Neural progenitor cell (in vitro differentiated cells): ENCODE measurements at places on chromosomes 2 and 18.

GRCh38 chr2:149816756-149817551 is 229.4 kb upstream of the MMADHC start:
- no peak for DNase-seq

- peak; percentile 41 for DNase-seq
Observed at GRCh38 chr18:9839853-9840252, 45.9 kb upstream of the TXNDC2 start.

DNA sequence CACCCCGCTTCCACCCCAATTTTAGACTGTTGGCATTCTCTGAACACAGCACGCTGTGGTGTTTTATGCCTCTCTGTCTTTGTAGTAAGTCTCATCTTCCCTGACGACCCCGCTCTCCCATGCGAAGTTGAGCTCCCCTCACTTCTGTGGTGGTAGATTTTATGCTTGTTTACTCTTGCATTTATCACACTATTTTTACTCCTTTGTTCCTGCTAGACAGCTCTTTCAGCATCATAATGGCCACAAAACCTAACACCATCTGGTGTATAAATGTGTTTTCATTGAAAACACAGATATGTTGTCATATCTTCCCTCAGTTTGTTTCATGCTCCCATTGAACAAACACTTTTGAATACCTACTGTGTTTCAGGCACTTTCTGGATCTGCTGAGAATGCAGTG is 57.1 kb downstream of the PKP4 start:
- no peak for DNase-seq

DNA sequence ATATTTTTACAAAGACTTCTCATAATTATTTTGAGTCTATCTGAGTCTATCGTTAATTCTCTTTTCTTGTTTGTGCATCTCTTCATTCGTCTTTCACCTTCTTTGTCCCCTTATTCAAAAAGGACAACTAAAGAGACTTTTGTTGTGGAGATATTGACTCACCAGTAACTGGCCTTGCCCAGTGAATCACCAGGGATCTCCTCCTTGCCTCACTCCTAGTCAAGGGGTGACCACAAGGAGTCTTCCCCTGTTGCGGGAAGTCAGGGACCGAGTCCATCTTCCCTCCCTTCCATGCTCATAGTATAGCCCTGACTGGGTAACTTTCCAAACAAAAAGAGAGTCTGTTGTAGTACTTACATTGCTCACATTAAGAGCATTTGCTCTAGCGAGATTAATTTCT is 158.9 kb downstream of the NEB start:
- DNase-seq: no peak

DNA sequence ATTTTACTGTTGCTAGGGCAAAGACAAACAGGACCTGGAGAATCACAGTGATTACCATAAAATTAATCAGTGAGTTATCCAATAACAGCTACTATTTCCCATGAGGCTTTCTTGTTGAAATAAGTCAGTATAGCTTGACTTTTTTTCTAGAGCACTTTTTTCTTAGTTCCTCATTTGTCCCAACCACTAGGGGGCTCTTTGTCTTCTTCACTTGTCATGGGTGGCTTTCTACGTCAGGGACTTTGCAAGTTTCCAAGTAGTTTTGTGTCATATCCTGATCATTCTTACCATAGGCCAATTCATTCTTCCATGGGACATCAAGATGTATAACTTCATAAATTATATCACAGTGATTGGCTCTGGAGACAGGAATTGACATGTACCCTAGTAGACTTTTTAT is 1019.6 kb upstream of the PIK3C3 start:
- peak; percentile 57 for DNase-seq

GRCh38 chr2:188620916-188621315 is 329.2 kb downstream of the GULP1 start:
- no peak for DNase-seq

DNA sequence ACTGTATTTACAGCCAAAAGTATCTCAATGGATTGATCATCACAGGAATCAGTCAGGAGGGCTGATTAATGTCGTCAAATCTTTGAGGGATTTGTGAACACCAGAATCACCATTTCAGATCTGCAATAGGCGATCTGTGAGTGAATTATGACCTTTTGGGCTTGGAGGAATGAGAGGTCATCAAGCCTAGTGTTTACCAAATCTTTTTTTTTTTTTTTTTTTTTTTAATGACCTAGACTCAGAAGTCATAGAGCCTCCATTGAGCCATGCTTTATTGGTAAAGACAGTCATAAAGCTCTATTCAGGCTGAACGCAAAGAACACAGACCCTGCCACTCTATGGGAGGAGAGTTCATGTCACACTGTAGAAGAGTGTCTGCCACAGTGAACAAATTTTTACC is 97.7 kb downstream of the SOCS6 start:
- DNase-seq: no peak

- peak; percentile 63 for DNase-seq
Observed at GRCh38 chr2:111118481-111118980, 2.2 kb upstream of the BCL2L11 start.

DNA sequence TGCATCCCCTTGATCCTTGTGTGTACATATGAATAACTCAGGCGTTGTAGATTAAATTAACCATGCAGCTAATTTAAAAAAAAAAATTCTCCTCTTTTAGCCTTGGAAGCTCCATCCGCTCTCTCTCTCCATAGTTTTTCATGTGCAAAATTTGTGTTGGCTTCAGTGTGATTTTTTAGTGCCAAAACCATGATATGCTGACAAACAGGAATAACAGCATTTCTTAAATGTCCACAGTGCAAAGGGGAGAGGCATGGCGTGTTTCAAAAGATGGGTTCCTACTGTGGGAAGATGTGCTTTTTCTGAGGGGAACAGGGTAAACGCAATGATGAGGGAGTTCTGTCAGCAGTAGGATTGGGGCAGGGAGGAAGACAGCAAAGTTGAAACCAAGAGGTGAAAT is 247.0 kb downstream of the ICOS start:
- DNase-seq: no peak
